ENCODE measurements at places on chromosomes 6 and 20. TPM values are rescaled to one million over a fixed set of nuclear protein-coding genes. Genes with fewer than 3 reads are reported as not detected.

The MOG gene
- not detected for total RNA-seq

The MOCS1 gene
- 1.6 TPM for total RNA-seq

The TGM3 gene
- total RNA-seq = not detected

The ETV7 gene
- 0.14 TPM for total RNA-seq

The ADGRF4 gene
- total RNA-seq = 15.7 TPM

The VNN1 gene
- total RNA-seq = 0.15 TPM

The C20orf202 gene
- 0.22 TPM for total RNA-seq

The FLRT3 gene
- 2.2 TPM for total RNA-seq

The PPP1R14C gene
- 1.7 TPM for total RNA-seq

The RAET1G gene
- 6.8 TPM for total RNA-seq

The ZNF165 gene
- 1.2 TPM for total RNA-seq

The GTPBP2 gene
- total RNA-seq = 21.1 TPM

The WFDC10B gene
- total RNA-seq = not detected

The E2F1 gene
- total RNA-seq = 30.6 TPM

The HSPA12B gene
- 0.25 TPM for total RNA-seq

The SLC35D3 gene
- 0.14 TPM for total RNA-seq

The GSTA2 gene
- not detected for total RNA-seq

The SCRT2 gene
- not detected for total RNA-seq

The PET117 gene
- 27.0 TPM for total RNA-seq

The WFDC5 gene
- not detected for total RNA-seq

The RWDD2A gene
- 1.9 TPM for total RNA-seq

The DSP gene
- total RNA-seq = 45.9 TPM

The NR2E1 gene
- total RNA-seq = not detected

The PRSS16 gene
- total RNA-seq = 3.2 TPM

The OLIG3 gene
- not detected for total RNA-seq

The C20orf144 gene
- total RNA-seq = not detected

The ATP9A gene
- 16.1 TPM for total RNA-seq

The PEX7 gene
- 5.3 TPM for total RNA-seq
